ENCODE measurements at places on chromosomes 5 and 9.

DNA sequence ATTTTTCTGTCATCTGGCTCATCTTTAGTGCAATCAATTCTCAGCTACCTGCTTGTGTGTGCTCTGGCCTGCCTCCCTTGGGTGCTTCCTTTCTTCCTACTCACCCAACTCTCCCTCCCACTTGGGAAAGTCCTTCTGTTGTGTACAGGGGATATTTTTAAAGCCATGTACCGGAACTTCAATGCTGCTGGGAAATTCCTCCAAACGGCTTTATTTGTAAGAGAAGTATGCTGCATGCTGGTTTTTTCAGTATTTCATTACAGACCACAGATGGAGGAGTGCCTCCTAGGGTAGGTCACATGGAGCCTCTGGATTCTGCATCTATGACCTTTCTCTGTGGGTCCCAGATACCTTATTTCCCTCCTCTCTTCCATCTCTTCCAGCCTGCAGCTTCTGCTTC, 5.4 kb upstream of the HMHB1 start:
- DNase-seq = no peak

DNA sequence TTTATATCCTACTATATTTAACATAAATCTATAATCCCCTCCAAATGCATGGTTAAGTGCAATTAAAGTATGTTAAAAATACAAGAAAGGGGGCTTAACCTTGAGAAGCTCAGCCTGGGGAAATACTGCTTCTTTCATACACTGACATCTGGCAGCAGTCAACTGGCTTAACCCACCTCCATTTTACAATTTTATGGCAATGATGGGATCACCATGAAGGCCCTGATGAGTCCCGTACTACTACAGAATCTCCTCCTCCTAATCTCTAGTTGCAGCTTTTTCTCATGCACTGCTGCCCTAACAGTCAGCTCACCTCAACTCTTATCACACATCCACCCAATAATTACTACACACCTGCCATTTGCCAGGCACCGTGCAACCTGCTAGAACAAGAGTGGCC, 40.9 kb downstream of the ZNF608 start:
- no peak for DNase-seq

- no peak for DNase-seq
Measured at GRCh38 chr5:146878476-146879172, at the start of gene PPP2R2B. Gene PPP2R2B, minus strand, starts transcription at chr5:146878757.

GRCh38 chr9:31103836-31104235, 1280.6 kb upstream of the ACO1 start:
- DNase-seq = no peak

GRCh38 chr5:122586351-122586750, 188.5 kb upstream of the SNX2 start:
- DNase-seq = no peak

DNA sequence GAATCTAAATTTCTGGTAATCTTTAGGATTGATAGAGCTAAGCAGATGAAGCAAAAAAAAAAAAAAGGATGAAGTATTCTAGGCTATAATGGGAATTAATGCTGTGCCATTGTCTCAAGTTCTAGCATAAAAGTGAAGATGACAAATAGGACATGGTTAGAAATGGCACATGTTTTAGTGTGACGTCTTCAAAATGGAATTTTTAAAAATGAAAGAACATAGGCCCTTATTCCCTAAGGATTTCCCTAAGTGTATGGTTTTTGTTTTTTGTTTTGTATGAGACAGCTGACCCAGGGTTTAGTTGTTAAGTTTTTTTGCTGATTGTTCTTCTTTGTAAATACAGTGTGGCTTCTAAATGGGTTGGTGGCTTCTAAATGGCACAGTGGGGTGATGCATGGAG, 7.1 kb downstream of the TLE4 start:
- DNase-seq = no peak

GRCh38 chr5:78009937-78010527, 233.9 kb upstream of the TBCA start:
- no peak for DNase-seq

DNA sequence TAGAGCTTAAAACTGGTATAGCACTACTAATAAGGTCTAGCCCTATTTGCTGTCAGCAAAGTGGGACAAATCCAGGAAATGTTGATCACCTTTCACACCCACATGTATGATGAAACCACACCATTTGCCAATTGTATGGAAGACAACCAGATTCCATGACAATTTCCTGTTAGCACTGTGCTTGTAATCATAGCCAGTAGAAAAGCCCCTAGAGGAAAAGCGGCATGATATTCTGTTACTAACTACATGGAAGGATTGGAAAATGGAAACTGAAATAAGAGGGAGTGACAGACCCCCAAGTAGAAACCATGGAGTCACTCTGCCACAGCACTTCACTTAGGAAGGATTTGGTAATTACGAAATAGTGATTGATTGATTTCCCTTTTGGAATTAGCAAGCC, 923 bp downstream of the SPATA6L start:
- DNase-seq = no peak

- DNase-seq = no peak
Measured at GRCh38 chr9:6783753-6784152, 26.0 kb downstream of the KDM4C start.

DNA sequence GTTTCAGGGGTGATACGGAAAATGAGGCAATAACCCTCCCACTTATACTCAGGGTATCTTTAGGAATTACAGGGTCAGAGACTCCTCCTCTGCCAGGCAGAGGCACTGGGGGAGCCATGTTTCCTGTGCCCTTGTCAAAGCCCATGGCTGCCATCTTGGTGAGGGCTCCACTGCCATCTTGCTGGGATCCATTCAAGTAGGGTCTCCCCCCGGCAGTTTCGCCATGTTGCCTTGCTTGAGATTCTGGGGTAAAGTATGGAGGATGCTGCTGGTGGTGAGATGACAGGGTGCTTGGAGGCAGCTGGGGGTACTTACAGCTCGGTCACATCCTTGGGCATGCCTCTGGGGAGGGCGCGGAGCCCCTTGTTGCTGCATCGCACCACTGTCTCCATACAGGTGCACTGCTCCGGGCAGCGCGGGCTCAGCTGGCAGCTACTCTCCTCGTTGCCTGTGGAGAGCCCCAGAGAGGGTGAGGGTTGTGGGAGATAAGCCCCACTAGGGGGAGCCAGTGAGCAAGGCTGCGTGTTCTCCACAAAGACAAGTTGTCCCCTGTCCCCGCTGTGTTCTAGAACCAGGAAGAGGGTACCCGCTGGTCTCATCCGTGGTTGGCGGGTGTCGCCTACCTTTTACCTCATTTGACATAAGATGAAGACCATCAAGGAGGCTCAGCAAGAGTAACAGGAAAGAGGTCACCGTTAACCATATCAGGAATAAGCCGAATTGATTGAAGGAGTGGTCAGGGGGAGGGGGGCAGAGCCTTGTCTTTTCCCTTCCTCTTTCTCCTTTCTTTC, 169.0 kb upstream of the PANK3 start:
- no peak for DNase-seq

DNA sequence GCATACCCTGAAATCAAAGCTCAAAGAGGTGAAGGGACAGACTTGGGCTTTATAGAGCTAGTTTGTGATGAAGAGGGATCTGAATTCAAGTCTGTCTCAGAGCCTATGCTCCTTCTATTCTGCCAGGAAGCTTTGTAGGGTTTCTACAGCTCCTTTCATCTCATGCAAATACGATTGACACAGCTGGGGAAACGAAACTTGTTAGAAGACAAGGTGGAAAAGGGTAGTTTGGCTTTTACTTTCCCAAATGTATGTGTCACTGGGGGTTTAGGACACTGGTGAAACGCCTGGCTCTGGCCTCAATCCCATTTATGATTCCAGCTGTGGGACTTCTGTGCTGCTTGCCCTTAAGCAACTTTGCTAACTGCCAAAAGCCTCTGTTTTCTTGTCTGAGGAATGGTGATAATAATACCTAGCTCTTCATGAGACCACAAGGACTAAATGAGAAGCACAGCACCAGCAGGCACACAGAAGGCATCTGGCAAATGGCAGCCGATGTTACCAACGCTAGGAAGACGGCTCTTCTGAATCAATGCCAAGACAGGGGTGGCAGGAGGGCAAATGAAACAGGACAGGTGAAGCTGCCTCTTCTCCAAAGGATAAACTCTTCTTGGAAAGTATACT, 70.3 kb upstream of the EQTN start:
- DNase-seq = no peak

DNA sequence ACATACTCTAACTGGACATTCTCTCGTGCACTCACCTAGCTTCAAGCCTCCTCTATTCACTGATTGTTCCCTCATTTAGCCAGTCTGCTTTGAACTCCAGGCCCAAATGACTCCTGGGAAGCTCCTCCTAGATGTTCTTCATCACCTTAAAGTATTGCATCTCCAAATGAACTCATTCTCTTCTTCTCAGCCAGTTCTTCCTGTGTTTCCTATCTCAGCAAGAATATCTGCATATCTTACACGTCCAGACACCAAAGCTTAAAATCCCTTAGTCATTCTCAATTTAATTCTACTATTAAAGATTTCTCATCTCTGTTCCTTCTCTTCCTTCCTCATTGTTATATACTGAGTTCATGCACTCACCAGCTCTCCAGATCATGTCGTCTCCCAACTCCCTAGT, 118.6 kb upstream of the DAB2 start:
- DNase-seq = no peak

DNA sequence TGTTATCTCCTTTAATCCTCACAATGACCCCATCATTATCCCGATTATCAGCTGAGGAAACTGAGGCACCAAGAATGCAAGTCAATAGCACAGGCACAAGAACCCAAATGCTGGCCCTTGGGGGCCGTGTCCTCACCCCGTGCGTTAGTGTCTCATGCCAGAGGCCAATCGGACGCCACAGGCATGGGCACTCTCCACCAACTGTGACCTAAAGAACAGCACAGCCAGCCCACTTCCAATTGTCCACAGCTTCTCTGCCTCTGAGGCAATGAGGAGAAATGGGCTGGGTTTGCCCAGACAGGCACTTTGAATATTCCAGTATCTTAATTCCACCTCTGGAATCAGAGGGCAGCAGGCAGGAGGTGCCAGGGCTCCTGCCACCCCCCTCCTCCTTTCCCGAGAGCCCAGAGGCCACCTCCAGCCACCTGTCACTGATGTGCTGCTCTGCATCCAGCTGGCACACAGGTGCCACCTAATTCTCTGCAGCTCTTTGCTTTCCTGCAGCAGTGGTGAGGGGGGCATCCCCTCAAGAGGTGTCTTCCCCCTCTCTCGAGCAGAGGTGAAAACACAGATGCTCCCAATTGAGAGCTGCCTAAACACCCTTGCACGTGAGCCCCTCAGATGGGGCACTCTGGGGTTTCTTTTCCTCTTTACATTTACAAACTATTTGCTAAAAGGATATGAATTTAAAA, 107.5 kb downstream of the ROR2 start:
- DNase-seq = no peak

DNA sequence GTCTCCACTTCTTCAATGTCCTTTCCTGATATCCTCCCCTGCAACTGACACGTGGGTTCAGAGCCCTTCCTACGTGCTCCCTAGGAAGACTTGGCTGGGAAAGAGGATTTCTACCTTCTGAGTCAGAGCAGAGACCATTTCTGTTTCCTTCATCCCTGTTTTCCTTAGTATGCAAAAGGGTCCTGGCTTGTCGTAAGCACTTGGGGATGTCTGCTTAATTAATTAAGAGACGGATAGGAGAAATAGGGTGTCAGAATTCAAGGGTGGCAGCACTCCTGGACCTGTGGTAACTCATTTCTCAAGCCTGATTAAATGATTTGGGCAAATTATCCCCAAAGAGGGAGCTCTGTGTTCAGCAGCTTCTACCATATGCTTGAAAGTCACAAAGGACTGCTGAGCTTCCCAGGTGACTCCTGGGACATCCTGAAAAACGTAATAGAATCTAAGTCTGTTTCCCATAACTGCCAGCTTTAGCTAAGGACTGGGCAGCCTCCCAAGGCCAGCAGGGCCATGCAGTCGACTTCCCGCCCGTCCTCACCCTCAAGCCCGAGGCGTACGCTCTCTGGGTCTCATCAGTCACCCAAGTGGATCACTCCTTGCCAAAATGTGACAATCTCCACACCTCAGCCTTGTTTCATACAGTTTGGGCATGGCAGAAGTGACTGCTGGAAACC, 20.5 kb downstream of the ABCA1 start:
- no peak for DNase-seq

DNA sequence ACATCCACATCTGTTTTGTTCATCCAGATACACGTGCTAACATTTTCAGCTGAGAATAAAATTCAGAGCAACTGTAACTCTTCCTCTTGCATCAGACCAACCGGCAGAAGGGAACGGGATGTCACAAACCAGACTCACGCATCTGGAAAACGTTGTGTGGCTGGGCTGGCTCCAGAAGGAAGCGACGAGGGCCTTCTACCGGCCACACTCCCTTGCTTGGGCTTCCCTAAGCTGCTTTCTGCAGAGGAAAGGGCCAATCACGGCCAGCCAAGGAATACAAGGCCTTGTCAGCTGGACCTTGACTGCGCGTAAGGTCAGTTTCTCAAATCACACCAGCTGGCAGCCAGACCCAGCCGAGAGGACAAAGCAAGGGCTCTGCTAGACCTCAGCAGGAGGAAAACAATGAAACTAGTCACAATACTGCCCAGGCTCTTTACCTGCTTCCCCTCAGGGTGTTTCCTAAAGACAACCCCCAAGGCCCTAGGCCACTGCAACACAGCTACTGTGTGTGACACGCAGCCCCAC, 106.1 kb downstream of the THBS4 start:
- DNase-seq = no peak

GRCh38 chr5:126441230-126441629, 18.0 kb downstream of the GRAMD2B start:
- no peak for DNase-seq

DNA sequence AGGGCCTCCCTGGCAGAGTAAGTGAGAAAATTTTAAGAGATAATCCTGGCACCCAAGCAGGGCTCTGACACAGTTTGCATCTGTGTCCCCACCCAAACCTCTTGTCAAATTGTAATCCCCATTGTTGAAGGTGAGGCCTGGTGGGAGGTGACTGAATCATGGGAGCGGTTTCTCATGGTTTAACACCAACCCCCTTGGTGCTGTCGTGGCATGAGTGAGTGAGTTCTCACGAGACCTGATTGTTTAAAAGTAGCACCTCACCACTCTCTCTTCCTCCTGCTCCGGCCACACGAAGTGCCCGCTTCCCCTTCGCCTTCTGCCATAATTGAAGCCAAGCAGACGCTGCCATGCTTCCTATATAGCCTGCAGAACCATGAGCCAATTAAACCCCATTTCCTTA, 80.1 kb downstream of the FBXW11 start:
- DNase-seq = no peak

DNA sequence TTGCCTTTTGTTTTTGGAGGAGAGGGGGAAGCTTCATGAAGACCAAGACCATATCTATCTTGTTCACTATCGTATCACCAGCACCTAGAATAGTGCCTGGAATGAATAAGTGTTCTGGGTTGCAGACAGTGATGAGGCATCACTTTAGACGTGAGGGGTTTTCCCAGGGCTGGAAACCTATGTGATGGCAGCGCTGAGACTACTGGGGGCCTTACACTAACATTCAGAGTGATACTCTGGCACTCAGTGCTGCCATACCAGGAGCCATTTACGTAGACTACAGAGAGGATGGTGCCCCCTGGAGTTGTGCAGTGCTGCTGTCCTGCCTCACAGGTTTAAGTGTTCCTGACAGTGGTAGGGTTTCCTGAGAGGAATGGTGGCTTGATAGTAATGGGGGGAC, 6.9 kb downstream of the CCL19 start:
- no peak for DNase-seq
